ENCODE measurements at places on chromosomes 13 and 19. TPM values are rescaled to one million over a fixed set of nuclear protein-coding genes. Genes with fewer than 3 reads are reported as not detected.

The ZNF229 gene
- total RNA-seq = 25.2 TPM

The PRR36 gene
- total RNA-seq = under 0.01 TPM

The DACT3 gene
- 5.6 TPM for total RNA-seq

The NLRP5 gene
- not detected for total RNA-seq

The POLD1 gene
- 23.6 TPM for total RNA-seq

The KLK3 gene
- total RNA-seq = not detected

The CGB3 gene
- not detected for total RNA-seq

The ZNF506 gene
- total RNA-seq = 16.5 TPM

The SCGB2B2 gene
- total RNA-seq = 0.50 TPM

The NOVA2 gene
- not detected for total RNA-seq

The CYSLTR2 gene
- total RNA-seq = not detected

Data from fibroblast of lung (primary cell).